ENCODE measurements at places on chromosomes 7 and 10.

DNA sequence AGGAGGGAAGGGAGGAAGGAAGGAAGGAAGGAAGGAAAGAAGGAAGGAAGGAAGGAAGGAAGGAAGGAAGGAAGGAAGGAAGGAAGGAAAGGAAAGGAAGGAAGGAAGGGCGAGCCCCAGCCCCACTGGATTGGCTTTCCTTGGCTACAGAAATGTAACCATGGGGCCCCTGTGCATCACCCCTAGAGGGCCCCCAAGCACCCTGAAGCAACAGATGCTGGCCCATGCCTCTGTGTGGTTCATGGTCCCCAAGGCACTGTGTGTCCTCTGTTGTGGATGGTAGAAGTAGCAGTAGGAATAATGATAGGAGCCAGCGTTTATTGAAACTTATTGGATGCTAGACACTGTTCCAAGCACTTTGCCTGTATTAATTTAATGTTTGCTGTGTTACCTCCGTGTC is 116.6 kb upstream of the MACROH2A2 start:
- no peak for DNase-seq

- DNase-seq = no peak
Observed at GRCh38 chr10:49627038-49627437, 13.2 kb downstream of the CHAT start.

GRCh38 chr7:101743241-101743994 is 74.0 kb upstream of the CUX1 start:
- peak; percentile 31 for DNase-seq

GRCh38 chr7:44894888-44895580 is 9.7 kb upstream of the PURB start:
- no peak for DNase-seq

- no peak for DNase-seq
Observed at GRCh38 chr7:142855114-142855743, 353 bp downstream of the EPHB6 start.

- DNase-seq = no peak
Observed at GRCh38 chr10:44517635-44518034, 132.7 kb upstream of the CXCL12 start.

GRCh38 chr10:127498087-127498486 is 51.0 kb upstream of the NPS start:
- DNase-seq = no peak

GRCh38 chr7:103690242-103690974 is 244.4 kb upstream of the SLC26A5 start:
- no peak for DNase-seq

GRCh38 chr10:96097865-96098264 is 32.2 kb upstream of the ZNF518A start:
- no peak for DNase-seq

DNA sequence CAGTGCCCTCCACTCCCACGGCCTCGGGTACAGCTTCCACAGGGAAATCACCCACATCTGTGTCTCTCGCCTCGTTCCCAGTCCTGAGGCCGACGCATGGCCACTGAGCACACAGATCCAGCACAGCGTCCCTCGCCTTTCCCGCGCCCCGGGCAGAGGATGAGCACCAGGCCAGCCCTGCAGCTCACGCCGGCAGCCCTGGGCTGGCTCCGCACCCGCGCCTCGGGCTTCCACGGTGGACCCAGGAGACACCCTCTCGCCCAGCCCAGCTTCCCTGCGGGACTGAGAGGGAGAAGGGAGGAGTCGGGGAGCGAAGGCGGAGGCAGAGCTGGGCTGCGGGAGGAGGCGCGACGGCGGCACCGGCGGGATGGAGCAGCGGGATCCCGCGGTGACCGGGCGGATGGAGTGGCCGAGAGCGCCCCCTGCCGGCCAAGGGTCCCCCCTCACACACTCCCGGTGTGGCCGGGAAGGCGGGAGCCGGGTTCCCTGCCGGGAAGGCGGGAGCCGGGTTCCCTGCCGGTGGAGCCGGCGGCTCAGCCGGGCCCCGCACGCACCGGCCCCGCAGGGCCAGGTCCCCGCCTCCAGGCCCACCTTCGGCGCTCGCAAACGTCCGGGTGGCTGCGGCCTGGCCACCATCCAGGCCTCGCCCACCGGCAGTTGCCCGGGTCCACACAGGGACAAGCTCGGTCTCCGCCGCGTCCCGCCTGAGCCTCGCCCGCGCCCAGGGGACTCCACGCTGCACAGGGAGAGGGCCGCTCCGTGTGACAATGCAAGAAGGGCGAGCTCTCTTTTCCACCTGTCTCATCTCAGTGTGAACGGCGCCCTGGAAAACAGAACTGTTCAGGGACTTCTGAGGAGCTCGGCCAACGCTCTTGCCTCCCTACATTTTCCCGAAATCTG is 110.3 kb upstream of the LANCL2 start:
- peak; percentile 69 for DNase-seq

DNA sequence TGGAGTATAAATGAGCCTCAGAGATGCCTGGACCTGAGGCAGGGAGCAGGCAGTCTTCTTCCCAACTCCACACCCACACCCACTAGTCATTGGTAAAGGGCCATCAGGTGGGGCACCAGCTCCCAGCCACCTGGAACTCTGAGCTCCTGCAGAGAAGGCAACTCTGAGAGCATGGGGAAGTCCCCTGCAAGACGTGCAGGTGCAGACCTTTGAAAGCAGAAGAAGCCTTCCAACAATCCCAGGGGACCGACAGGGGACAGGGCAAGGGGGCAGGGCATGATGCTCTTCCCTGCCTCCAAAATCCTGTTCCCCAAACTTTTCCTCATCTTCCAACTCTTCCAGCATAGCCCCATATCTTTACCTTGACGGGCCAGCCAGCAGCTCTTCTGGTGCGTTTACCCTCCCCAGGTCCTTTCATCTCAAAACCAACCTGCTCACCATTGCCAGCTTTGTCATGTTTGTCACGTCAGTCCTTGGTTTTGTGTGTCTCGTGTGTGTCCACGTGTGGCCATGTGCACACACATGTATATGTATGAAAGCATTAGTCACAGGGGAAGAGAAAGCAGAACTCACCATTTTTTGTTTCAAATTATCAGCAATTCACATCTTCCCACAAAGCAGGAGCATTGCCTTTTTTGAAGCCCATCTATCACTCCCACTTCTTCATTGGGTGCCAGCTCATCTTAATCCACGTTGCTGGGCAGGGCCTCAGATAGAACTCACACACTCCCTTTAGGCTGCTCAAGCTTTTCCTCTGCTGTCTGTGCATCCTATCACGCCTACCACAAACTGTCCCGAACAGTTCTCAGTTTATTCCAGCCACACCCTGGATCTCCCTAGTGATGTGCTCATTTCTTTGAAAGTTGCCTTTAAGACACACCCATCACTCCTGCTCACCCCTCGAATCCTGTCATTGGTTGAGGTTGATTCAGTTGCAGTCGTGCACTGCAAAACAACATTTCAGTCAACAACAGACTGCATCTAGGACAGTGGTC is 41.0 kb upstream of the AMPH start:
- DNase-seq = no peak

DNA sequence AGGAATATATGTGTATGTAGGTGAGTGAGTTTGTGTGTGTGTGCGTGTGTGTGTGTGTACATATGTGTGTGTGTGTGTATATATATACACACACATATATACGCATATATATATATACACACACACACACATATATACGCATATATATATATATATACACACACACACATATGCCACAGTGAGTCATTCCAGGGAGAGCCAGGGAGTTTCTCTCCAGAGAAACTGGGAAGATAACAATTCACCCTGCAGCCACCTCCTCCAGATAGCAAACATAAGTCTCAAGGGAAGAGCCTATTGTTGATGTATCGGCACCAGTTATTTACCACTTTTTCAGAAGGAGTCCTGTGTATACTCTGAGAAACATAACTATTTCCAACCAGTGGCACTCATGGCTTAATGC is 102.3 kb upstream of the STK17A start:
- DNase-seq = no peak

DNA sequence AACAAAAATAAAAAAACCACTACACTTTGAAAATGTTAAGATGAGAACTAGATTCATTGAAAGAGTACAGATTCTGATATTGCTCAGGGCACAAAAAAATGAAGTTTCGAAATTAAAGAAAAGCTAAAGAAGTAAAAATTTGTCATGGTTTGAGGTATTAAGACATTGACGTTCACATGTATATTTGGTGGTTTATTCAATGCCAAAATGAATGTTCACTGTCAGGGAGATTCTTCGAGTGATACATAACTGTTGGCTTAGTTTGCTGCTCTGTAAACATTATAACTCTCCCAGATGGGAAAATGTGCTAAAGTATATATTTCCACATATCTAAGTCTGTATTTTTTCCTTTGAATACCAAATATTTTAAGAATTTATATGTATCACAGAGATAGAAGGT is 345.0 kb downstream of the SEMA3D start:
- DNase-seq = no peak

DNA sequence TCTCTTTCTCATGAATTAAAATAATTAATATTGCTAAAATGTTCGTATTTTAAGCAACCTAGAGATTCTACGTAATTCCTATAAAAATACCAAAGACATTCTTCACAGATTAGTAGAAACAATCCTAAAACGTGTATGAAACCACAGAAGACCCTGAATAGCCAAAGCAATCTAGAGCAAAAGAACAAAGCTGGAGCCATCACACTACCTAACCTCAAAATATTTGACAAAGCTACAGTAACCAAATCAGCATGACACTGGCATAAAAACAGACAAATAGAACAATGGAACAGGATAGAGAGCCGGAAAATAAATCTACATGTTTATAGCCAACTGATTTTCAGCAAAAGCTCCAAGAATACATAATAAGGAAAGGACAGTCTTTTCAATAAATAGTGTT is 105.5 kb upstream of the PTN start:
- DNase-seq = no peak
